ENCODE measurements at places on chromosomes 1 and 21.

DNA sequence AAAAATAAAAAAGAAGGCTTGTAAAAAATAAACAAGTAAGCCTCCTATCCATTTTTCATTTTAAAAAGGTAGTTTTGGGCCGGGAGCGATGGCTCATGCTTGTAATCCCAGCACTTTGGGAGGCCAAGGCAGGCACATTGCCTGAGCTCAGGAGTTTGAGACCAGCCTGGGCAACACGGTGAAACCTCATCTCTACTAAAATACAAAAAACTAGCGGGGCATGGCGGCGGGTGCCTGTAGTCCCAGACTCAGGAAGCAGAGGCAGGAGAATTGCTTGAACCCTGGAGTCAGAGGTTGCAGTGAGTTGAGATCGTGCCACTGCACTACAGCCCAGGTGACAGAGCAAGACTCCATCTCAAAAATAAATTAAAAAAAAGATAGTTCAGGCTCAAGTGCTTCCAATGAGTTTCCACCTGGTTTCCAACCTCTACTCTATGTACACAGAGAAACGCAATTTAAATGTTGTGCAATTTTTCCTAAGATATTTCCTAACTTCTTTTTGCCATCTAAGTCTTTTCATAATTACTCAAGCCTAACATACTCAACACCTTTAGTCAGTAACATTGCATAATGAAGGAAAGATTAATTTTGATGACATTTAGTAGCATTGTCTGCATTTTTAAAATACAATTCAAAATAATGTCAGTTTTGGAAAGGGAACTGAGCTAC is 106.3 kb downstream of the KCNT2 start:
- no peak for DNase-seq

GRCh38 chr21:40018871-40019475 is 151.7 kb downstream of the PCP4 start:
- no peak for DNase-seq

DNA sequence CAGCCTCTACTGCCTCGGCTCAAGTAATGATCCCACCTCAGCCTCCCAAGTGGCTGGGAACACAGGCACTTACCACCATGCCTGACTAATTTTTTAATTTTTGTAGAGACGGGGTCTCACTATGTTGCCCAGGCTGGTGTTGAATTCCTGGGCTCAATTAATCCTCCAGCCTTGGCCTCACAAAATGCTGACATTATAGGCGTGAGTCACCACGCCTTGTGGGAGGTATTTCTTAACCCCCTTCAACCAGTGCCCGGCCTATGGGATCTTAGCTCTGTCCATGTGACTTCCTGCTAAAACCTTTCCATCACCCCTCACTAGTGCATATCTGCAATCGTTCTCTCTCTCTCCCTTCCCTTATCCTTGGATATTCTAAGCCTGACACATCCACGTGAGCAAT is 86.4 kb downstream of the FOXD2 start:
- no peak for DNase-seq

DNA sequence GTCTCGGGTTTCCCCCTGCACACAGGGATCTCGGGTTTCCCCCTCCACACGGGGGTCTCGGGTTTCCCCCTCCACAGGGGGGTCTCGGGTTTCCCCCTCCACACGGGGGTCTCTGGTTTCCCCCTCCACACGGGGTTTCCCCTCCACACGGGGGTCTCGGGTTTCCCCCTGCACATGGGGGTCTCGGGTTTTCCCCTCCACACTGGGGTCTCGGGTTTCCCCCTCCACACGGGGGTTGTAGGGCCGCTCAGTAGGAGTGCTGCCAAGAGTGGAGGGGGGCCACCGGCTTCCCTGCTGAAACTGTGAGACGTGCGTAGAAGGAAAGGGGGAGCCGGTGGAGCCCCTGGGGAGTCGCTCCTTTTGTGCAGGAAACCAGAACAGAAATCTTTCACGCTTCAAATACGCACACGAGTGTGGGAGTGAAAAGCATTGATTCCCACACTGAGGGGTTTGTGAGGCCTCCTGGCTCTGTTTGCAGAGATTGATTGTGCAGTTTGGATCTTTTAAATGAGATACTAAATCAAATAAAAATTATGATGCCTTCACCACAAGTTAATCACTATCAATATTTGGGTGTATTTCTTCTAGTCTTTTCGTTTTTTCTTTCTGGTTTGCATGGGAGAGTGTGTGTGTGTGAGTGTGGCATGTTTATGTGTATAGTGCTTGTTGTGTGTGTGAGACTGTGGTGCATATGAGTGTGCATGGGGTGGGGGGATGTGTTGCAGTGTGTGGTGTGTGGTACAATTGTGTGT is 54.3 kb upstream of the TRAPPC10 start:
- DNase-seq = no peak

GRCh38 chr1:18244762-18245161 is 137.2 kb downstream of the IGSF21 start:
- no peak for DNase-seq

- DNase-seq = no peak
These were observed 27.3 kb upstream of the GLIS1 start for GRCh38 chr1:53766194-53766742.

GRCh38 chr1:223048026-223048425 is 95.0 kb downstream of the TLR5 start:
- no peak for DNase-seq

DNA sequence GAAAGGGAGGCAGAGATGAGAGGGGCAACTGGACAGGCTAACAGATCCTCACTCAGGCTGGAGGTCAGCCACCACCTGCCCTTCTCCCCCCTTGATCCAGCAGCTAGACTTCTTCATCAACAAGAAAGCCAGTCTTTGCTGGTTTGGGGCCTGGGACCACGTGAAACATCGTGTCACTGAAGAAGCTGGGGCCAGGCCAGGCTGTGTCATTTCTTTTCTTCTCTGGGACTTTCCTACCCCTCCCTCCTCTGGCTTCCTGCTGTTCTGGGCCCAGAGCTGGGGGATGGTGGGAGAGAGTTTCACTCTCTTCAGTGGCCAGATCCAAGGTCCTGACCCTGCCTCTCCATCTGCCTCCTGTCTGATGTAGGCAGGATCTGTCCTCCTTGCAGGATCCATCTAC is 18.1 kb upstream of the SLC26A9 start:
- no peak for DNase-seq

- DNase-seq = no peak
These were observed 19.4 kb upstream of the GNG5 start for GRCh38 chr1:84525779-84526178.

GRCh38 chr1:68051475-68051874 is 1.0 kb upstream of the DIRAS3 start:
- DNase-seq = no peak

- DNase-seq = no peak
These were observed 45.2 kb downstream of the PKN2 start for GRCh38 chr1:88729297-88729696.
